Muscle of leg (tissue), 16 donors: ENCODE measurements at places on chromosomes 1 and 21. TPM values are rescaled to one million over a fixed set of nuclear protein-coding genes. Genes with fewer than 3 reads are reported as not detected.

GRCh38 chr1:163701783-163702374, 380.1 kb downstream of the NUF2 start:
- H3K27me3 ChIP-seq: no peaks in the 10 kb centered on the region
- DNase-seq: no peak
- no peaks in the 10 kb centered on the region for H3K4me1 ChIP-seq
- H3K4me3 ChIP-seq: no peak overlapping the region
- H3K27ac ChIP-seq: no peak overlapping the region
- no peaks in the 10 kb centered on the region for H3K36me3 ChIP-seq

- H3K36me3 ChIP-seq: no peaks in the 10 kb centered on the region
- DNase-seq: no peak
- H3K27ac ChIP-seq: no peak overlapping the region
- no peaks in the 10 kb centered on the region for H3K4me1 ChIP-seq
- no peaks in the 10 kb centered on the region for H3K27me3 ChIP-seq
- no peak overlapping the region for H3K4me3 ChIP-seq
Observed at GRCh38 chr21:35375115-35375514, 326.0 kb upstream of the RUNX1 start.

DNA sequence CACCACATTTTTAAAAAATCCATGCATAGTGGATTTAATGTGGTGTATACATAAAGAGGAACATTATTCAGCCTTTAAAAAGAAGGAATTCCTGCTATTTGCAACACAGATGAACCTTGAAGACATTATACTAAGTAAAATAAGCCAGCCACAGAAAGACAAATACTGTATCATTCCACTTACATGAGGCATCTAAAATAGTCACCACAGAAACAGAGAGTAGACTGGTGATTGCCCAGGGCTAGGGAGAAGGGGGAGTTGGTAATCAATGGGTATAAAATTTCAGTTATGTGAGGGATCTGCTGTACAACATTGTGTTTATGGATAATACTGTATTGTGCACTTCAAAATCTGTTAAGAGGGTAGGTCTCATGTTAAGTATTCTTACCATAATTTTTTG, 10.0 kb downstream of the FAM163A start:
- H3K36me3 ChIP-seq: no peaks in the 10 kb centered on the region
- no peak overlapping the region for H3K27ac ChIP-seq
- no peak overlapping the region for H3K4me3 ChIP-seq

- peaks cover 3% of the 10 kb centered on the region for H3K4me1 ChIP-seq
- H3K27ac ChIP-seq: no peak overlapping the region
- H3K4me3 ChIP-seq: no peak overlapping the region
- H3K36me3 ChIP-seq: no peaks in the 10 kb centered on the region
Observed at GRCh38 chr1:21579791-21580190, 70.6 kb downstream of the ALPL start.

DNA sequence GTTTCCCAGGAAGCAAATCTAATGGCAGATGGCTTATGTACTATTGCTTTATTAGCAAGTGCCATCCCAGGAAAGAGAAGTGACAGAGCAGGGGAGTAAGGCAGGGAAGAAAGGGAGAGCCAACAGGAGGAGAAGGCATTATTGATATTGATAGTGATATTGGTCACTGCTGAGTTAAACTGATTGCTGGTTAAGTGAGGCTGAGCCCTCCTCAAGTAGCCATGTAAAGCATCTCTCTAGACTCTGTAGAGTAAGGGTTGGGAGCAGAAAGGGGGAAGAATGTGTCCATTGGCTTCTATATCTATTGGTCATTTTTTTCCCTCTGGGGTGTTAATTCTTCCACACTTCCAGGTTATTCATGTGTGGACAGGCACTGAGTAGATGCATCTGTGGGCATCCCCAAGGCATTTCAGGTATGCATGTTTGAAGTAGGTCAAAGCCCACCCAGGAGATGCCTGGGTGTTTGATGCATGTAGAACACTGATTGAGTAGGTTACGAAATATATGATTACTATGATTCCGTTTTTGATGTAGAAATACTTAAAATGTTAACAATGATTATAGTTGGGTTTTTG, 290.5 kb upstream of the DPYD start:
- H3K4me3 ChIP-seq: no peak overlapping the region
- DNase-seq: no peak
- H3K4me1 ChIP-seq: no peaks in the 10 kb centered on the region
- no peak overlapping the region for H3K27ac ChIP-seq
- H3K27me3 ChIP-seq: no peaks in the 10 kb centered on the region

DNA sequence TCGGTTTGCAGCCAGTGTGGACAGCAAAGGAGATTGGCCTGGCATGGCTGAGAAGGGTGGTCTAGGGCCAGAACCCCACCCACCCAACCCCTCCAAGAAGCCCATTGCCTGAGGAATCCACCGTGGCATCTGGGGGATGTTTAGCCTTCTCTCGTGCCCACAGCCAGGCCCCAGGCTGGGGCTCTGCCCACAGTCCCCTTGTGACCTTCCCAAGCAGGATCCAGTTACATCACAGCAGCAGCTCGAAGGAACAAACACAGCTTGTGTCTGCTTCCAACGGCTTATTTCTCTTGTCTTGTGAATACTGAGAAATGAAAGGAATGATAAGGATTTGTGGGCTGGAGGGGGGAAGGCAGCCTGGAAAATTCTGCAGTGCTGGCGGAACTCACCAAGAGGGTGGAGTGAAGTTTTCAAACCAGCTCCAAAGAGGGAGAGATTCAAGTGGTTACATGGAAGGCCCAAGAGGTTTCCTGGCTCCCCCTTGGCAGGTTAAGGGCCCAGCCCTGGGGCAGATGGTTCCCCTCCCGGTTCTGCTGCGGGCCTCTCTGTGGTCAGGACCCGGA, 61.6 kb downstream of the DHRS3 start:
- DNase-seq: peak; percentile 93
- peaks cover 49% of the 10 kb centered on the region for H3K4me1 ChIP-seq
- H3K27ac ChIP-seq: peak overlapping the region; percentile 88

GRCh38 chr1:172268237-172268636, 152.2 kb upstream of the C1orf105 start:
- H3K27me3 ChIP-seq: no peaks in the 10 kb centered on the region
- peak; percentile 62 for DNase-seq
- peak overlapping the region; percentile 22 for H3K27ac ChIP-seq
- no peak overlapping the region for H3K4me3 ChIP-seq
- H3K36me3 ChIP-seq: no peaks in the 10 kb centered on the region

- no peak overlapping the region for H3K27ac ChIP-seq
- H3K4me3 ChIP-seq: no peak overlapping the region
- H3K4me1 ChIP-seq: no peaks in the 10 kb centered on the region
Observed at GRCh38 chr21:41888749-41889376, 9.7 kb upstream of the PRDM15 start.

GRCh38 chr1:38641661-38642060, 217.9 kb downstream of the RRAGC start:
- H3K4me3 ChIP-seq: no peak overlapping the region
- H3K27ac ChIP-seq: no peak overlapping the region
- no peak for DNase-seq
- no peaks in the 10 kb centered on the region for H3K36me3 ChIP-seq

GRCh38 chr1:2299131-2299627, 71.1 kb downstream of the SKI start:
- DNase-seq: peak; percentile 75
- H3K27ac ChIP-seq: peak overlapping the region; percentile 87
- peaks cover 24% of the 10 kb centered on the region for H3K36me3 ChIP-seq
- peaks cover 71% of the 10 kb centered on the region for H3K4me1 ChIP-seq
- H3K4me3 ChIP-seq: no peak overlapping the region
- no peaks in the 10 kb centered on the region for H3K27me3 ChIP-seq

GRCh38 chr1:175663991-175664390, 79.4 kb downstream of the TNR start:
- H3K4me3 ChIP-seq: no peak overlapping the region
- H3K27me3 ChIP-seq: no peaks in the 10 kb centered on the region
- no peaks in the 10 kb centered on the region for H3K36me3 ChIP-seq
- no peak overlapping the region for H3K27ac ChIP-seq
- no peaks in the 10 kb centered on the region for H3K4me1 ChIP-seq
- DNase-seq: no peak

- no peak overlapping the region for H3K27ac ChIP-seq
- H3K4me3 ChIP-seq: no peak overlapping the region
- H3K27me3 ChIP-seq: no peaks in the 10 kb centered on the region
- no peaks in the 10 kb centered on the region for H3K4me1 ChIP-seq
- DNase-seq: no peak
Observed at GRCh38 chr1:67060811-67061218, 6.9 kb upstream of the SLC35D1 start.

DNA sequence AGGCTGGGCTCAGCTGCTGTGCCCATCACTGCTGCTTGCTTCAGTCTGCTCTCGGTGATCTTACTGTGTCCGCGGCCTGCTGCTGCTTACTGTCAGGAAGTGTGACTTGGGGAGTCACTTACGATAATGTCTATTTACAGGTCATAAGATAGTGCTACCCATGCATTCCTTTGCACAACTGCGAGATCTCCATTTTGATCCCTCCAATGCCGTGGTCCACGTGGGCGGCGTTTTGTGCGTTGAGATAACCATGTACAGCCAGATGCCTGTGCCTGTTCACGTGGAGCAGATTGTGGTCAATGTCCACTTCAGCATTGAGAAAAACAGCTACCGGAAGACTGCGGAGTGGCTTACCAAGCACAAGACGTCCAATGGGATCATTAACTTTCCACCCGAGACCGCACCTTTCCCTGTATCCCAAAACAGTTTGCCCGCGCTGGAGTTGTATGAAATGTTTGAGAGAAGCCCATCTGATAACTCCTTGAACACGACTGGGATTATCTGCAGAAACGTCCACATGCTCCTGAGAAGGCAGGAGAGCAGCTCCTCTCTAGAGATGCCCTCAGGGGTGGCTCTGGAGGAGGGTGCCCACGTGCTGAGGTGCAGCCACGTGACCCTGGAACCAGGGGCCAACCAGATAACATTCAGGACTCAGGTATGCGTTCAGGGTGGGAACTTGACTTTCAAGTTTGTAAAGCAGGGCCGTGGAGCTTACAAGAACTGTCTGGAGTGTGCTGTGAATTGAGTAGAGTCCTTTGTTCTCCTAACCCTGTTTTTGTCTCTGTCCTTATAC, 24.4 kb upstream of the PWP2 start:
- no peak for DNase-seq
- peaks cover 64% of the 10 kb centered on the region for H3K36me3 ChIP-seq
- peaks cover 2% of the 10 kb centered on the region for H3K4me1 ChIP-seq
- H3K4me3 ChIP-seq: no peak overlapping the region

DNA sequence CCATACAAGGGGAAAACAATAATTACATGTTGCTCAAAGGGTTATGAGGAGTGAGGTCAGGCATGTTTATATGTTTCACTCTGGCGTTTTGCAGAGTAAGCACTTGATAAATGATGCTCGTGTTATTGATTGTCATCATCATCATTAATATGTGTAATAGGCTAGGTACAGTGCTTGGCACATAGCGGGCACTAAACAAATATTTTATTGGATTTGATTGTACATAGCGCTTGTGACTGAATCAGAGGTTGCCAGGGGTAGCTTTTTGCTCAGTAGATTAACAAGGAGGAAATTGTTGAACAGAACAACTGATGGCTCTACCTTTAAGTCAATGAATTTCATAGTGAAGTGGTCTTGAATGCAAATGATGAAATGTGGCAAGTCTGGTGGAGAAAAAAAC, 91.7 kb downstream of the ROR1 start:
- no peak overlapping the region for H3K27ac ChIP-seq
- DNase-seq: no peak
- H3K4me3 ChIP-seq: no peak overlapping the region
- no peaks in the 10 kb centered on the region for H3K27me3 ChIP-seq
- no peaks in the 10 kb centered on the region for H3K36me3 ChIP-seq

DNA sequence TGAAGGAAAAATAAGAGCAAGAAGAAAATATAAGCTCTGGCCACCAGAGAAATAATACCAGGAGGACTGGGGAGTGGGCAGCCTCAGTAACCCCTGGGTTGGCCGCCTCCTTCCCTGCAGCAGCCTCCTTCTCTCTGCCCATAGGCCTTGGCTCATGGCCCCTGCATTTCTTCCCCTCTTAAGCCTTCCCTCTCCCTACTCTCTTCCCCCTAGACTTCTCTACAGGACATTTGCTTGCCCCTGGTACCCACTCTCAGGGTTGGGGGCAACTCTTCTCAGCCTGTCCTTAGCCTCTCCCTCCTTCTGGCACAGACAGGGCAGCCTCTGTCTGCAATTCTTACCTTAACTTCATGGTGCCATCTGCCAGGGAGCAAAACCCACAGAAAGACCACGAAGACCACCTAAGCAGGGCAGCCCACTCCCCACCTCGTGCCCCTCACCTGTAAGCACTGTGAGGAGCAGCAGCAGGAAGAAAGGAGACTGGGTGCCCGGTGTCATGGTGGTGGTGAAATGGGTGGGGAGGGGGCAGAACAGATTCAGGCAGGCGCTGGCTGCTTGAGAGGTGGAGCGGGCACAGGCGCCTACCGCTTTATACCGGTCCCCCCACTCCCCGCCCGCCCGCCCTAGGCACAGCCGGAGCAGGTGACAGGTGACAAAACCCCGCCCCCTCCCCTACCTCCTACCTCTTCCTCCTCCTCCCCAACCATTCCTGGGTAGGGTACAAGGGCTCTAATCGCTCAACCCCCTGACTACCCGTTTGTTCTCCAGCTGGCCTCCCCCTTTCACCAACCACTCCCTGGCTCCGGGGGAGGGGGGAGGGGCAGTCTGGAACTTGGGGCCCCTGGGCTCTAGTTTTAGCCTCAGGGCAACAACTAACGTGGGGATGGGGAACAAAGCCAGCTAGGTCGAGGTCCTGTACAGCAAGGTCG, 15.1 kb downstream of the THBS3 start:
- no peaks in the 10 kb centered on the region for H3K27me3 ChIP-seq
- H3K27ac ChIP-seq: peak overlapping the region; percentile 98
- DNase-seq: peak; percentile 53
- H3K36me3 ChIP-seq: peaks cover 18% of the 10 kb centered on the region

FAM177B gene
- 0.18 TPM for total RNA-seq

PLA2G5 gene
- total RNA-seq: 0.13 TPM

RPTN gene
- not detected for total RNA-seq
